Gastroesophageal sphincter (tissue), 4 donors: ENCODE measurements at places on chromosomes 16 and 17. TPM values are rescaled to one million over a fixed set of nuclear protein-coding genes. Genes with fewer than 3 reads are reported as not detected.

DNA sequence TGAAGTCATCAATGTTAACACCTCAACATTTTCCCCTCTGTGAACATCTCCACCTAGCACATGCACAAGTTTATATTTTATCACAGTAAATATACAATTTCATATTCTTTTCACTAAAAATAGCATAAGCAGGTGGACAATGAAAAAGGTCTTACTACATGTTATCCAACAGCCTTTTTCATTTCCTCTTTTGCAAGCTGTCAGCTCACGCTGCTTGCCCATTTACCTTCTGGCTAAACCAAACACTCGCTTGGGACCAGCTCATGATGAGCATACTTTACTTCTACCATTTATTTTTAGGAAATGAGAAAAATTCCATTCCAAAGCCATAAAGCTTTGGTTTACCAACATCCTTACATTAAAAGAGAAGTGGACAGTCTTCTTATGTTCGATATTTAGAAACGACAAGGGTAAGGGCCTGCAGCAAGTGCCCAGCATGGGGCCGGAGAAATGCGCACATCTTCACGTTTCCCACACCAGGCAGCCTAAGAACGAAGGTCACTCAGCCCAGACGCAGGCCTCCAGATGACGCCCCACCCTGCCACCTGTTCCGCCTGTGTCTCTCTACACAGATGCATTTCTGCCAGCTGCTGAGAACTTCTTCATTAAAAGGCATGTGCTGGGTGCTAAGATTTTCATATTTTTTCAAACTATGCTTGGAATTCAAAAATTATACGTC, 13.9 kb downstream of the SNN start:
- peak; percentile 2 for ATAC-seq

GRCh38 chr17:20995164-20995872, 47.5 kb downstream of the USP22 start:
- ATAC-seq: no peak

GRCh38 chr17:57902800-57903759, 52.1 kb downstream of the CUEDC1 start:
- peak; percentile 77 for ATAC-seq

GRCh38 chr16:52090080-52090479, 456.9 kb downstream of the TOX3 start:
- no peak for ATAC-seq

- no peak for ATAC-seq
Measured at GRCh38 chr17:6072157-6072556, 2.0 kb downstream of the WSCD1 start.

GRCh38 chr17:76542984-76543383, 3.1 kb downstream of the PRCD start:
- ATAC-seq: no peak

GRCh38 chr17:1920948-1921351, 91.1 kb downstream of the RPA1 start:
- ATAC-seq: no peak

DNA sequence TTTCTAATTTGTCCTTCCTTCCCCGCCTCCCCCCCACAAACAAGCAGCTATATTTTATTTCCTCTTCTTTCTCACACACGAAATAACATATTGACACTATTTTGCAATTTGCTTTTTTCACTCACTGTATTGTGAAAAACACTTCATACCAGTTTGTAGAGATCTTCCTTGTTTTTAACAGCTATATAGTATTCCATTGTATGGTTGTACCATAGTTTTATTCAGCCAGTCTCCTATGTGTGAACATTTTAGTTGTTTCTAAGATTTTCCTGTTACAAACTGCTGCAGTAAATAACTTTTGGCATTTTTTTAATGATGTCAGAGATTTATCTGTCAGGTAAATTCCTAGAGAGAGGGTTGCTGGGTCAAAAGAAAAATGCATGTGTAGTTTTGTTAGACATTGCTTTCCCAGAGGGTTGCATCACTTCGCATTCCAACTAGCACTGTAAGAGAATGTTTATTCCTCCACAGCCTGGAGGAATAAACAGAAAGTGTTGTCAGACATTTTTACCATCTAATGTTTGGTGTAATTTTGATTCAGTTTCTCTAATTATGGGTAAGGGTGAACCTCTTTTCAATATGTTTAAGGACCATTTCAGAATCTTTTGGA, 101.2 kb downstream of the MRTFB start:
- no peak for ATAC-seq

The MCRIP1 gene
- total RNA-seq: 131 TPM

DNA sequence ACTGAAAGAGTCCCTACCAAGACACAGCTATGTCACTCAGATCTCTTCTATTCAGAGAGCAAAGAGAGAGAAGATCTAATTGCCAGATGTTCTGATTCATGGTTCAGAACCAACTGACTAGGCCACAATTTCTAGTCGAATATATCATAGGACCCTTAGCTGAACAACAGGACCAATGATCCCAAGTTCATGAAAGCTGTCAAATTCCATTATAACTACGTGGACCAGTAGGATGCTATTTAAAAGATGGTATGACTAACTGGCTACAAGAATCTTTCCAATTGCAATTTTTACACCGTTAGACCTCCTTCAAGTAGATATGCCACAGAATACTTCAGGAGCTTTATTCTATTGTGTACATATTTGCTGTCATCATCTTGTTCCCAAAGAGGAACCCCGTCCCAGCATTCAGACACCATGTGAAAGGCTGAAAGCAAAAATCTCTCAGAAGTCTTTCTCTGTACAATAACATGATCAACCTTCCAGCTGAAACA, 26.0 kb downstream of the DCUN1D3 start:
- ATAC-seq: no peak

- ATAC-seq: no peak
Measured at GRCh38 chr16:83550183-83550569, 257.6 kb upstream of the HSBP1 start.

The C16orf96 gene
- not detected for total RNA-seq

GRCh38 chr16:20897253-20897897, 2.8 kb downstream of the DCUN1D3 start:
- no peak for ATAC-seq

- ATAC-seq: no peak
Measured at GRCh38 chr16:68760671-68761275, 23.7 kb downstream of the CDH1 start.

GRCh38 chr16:85882181-85882810, 16.7 kb upstream of the IRF8 start:
- ATAC-seq: no peak
